NCI-H146 (cell line): ENCODE measurements at places on chromosomes 6 and 20.
A peak's percentile ranks its signal among the peaks of the same experiment; 100 is the strongest.

GRCh38 chr6:161721511-161721910, 447.6 kb upstream of the AGPAT4 start:
- no peak for DNase-seq

DNA sequence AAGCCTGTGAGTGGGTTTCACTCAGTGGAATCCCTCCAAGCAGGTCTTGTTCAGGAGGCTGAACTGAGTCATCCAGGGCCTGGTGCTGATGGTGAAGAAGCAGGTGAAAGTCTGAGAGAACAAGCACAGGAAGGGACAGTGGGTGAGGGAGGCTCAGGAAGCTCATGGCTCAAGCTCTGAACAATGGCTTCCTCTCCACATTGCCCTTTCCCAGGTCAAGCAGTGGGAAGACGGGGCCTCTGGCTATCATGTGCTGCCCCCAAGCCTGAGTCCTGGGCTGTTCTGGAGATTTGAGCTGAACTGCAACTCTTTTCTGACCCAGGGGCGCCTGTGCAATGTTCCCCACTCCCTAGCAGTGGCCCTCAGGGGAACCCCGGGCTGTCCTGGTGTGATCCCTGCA, 3.4 kb downstream of the CST9L start:
- no peak for DNase-seq

DNA sequence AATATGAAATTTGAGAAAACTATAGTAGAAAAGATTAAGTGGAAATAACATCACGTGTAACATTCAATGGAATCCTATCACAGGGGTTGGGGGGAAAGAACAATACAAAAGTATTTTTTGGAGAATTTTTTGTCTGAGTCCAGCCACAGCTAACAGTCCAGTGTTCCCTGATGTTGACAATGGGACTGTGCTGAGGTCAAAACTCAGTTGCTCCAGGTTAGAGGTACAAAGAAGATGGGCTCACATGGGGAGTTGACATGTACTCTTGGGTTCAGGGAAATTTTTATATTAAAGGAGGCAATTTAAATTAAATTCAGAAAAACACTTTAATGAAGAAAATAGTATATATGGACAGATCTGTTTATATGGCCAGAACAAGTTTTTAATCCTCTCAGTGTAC, 995 bp downstream of the MYCT1 start:
- no peak for DNase-seq

DNA sequence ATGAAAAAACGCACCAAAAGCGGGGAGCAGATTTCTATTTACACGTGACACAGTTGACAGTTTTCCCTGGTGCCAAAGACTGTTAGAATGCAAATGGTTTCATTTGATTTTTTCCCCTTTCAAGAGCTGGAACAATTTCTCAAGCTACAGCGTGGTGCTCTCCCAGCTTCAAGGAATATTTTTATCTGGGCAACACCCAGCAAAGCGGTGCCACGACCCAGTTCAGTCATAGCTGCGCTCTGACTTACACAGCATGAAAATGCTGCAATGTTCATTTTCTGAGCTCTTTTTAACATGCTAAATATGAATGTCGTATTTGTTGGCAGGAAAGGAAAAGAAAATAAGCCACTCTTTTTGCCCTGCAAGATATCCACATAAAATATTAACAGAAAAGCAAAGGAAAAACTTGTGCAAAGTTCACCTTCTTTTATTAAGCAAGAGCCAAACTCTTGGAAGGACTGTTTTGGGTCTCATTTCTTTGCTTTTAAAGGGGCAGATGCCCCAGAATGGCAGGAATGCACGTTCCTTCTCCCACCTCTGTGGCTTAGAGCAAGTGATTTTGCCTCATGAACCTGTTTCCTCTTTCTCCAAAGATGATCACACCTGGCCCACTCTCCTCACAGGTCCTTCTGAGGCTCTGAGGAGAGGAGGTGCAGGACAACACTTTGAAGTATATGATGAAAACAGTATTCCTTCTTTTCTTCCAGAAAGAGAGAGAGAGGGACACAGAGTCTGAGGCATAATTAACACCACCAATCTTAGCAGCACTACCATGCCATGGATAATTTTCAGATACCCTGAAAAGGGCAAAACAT, 47.0 kb downstream of the TTI1 start:
- no peak for DNase-seq

DNA sequence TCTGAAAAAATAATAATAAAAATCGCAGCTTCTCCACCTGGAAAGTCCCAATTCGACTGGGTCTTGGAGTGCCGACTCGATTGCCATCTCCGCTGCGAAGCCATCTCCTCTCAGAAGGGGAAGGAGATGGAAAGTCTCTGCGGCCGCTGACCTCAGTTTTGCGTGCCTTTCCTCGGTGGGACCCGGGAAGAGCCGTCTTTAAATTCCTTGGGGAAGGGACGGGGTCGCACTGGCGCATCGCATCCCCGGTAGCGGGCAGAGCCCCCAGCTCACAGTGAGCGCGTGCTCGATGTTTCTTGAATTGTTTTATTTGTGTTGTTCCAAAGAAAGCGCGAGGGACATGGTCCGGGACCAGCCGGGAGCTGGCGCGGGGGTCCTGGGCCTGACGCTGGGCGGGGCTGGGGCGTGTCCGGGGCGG, 270 bp upstream of the TIAM2 start:
- DNase-seq = no peak

DNA sequence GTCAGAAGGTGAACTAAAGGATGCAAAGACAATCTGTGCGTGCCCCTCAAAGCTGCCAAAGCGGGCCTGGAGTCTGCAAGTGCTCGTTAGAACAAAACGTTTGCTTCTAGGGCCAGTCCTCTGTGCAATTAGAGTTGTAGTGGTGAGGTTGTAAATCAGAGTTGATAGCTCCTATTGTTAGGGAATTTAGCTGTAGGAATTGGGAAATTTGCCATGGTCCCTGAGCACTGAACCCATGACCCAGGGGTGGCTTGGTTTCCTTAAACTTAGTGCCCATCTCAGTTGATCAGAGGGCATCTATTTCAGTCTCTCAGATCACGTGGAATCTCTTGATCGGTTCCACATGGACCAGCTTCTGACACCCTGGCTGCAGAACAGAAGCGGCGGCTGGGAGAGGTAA, 18.8 kb upstream of the RPS6KA2 start:
- no peak for DNase-seq

DNA sequence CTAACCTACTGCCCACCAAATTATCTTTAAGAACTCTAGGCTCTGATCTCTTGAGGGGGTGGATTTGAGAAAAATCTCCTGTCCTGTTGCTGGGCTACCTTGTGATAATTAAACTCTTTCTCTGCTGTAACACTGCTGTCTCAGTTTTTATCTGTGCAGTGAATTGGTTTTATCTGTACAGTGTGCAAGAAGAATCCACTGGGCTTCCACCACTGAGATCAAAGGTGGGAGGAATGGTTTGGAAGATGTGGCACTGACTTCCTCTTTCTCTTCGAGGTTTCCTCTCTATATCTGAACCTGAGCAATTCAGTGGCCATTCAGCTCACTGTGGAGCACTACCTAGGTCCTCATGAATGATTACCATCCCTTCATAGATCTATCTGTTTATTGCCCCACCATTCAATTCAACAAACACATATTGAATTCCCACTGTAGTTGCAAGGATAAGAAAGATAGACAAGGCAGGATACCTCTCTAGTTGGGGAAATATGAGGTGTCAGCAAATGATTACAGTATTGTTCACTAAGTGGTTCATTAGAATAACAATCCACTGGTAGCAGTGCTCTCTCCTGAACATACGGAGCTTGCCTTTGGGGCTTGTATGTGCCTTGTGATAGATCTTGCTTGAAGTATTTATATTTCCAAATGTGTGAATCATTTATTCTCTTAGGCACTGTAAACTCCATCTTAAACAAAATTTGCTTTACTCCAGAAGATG, 172.1 kb upstream of the ARG1 start:
- DNase-seq = no peak

- no peak for DNase-seq
These were observed 102.9 kb upstream of the SIRPA start for GRCh38 chr20:1792274-1792673.

DNA sequence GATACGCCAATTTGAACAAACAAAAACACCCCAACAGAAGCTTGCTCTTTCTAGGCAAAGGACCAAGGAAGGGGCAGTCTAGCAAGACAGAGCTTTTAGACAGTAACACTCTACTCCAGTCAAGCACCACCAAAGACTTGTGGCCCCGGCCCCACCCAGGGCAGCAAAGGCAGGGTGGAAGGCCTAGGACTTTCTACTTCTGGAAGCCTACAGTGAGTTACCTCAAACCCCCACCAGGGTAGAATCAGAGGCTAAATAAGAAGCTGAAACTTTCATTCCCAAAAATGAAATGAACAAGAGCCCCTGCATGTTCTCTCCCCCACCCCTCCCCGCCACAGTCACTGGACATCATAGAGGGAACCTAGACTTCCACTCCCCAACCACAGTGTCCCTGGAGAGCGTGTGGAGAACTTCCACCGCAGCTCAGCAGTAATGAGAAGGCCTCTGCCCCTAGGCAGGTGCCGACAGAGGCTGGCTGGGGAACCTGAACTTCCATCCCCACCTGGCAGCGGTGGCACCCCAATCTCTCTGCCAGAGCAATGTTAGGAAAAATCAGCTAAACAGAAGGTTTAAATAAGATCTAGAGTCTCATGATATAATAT, 40.0 kb downstream of the KATNA1 start:
- DNase-seq = no peak

- peak; percentile 66 for DNase-seq
These were observed 30.9 kb downstream of the SCML4 start for GRCh38 chr6:107793191-107793590.

DNA sequence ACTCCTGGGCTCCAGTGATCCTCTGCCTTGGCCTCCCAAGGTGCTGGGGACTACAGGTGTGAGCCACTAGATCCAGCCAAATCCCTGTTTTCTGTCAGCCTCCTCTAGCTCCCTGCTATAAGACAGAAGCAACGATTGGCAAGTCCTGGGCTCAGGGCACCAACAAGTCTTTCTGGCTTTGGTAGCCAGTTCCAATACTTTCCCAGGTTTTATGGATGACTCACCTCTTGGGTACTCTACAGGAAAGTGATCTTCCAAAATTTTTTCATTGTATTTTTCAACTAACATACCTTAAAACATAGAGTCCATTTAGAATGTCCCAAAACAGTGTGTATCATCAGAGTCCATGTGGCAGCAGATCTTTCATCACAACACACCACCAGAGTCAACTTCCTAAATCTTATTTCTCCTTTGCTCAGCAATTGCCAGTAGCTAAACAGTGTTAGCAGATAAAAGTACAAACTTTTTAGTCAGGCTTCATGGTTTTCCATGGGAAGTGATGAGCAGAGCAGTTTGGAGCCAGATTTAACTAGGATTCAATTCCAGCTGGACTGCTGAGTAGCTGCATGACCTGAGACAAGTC, 13.3 kb downstream of the GABBR1 start:
- no peak for DNase-seq

DNA sequence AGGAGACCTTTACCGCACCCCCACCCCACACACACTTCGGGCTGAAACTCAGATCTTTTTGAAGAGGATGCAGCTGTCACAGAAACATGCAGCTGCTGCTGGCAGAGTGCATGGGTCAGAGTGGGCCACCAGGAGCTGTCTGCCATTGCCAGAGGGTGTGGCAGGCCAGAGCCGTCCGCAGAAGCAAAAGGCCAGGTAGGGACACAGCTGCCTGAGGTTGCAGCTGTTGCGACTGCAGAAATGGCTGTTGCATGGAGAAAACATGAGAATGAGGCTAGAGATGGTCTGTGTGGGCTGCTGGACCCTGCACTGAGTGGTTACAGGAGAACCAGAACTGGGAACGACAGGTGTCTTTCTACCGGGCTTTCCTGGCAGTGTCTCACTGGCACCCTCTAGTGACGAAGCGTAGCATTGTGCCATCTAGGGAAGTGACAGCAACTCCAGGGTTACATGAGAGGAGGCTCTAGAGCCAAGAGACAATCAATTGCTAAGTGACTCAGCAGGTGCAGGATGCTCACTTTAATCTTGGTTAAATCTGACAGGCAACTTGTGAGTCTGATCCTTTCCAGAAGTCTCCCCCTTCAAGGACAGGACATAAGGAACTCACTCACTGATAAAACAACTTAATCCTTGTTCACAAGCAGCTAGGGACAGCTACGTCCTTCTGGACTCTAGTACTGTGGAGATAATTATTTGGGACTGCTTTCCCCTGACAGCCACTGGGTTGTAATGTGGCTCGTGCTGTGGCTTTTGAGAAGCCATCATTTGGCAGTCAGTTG, 29.1 kb upstream of the SERPINB9 start:
- peak; percentile 51 for DNase-seq

- DNase-seq = no peak
These were observed 46.7 kb downstream of the NOX3 start for GRCh38 chr6:155408981-155409380.

GRCh38 chr6:146029573-146030184, 817 bp downstream of the GRM1 start:
- DNase-seq = no peak
